ENCODE measurements at places on chromosomes 5 and 9.

DNA sequence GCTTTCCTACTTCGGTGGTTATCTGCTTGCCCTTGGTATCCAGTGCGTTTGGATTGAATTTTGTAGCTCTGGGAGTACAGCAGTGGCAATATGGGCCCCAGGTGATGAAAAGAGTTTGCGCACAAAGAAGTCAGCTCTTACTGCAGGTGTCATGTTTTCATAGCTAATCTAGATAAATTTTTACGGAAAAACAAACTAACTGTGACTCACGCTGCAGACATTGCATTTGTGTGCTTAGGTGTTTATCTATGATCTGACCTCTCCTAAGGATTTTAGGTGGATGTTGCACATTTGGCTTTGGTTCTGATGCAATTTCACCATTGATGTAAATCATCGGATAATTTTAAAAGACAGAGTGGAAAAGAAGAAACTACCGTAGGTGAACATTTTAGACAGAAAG is 92.1 kb downstream of the VCAN start:
- DNase-seq = no peak

DNA sequence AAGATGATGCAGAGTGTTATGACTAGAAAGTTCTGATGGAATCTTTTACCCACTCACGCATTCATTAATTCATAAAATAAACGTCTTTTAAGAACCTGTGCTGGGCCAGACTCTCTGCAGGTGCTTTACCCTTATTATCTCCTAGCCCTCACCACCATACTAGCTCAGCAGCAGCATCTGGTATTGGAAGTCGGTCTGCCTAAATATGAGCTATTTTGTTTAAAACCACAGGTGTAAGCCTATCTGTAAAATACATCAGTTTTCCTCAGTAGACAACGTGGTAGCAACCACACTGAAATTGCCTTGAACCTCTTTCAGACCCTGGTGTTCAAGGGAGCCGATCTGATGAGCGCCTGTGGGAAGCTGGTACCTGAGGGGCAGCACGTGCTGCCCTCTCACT is 69.4 kb downstream of the PPIC start:
- DNase-seq = no peak

DNA sequence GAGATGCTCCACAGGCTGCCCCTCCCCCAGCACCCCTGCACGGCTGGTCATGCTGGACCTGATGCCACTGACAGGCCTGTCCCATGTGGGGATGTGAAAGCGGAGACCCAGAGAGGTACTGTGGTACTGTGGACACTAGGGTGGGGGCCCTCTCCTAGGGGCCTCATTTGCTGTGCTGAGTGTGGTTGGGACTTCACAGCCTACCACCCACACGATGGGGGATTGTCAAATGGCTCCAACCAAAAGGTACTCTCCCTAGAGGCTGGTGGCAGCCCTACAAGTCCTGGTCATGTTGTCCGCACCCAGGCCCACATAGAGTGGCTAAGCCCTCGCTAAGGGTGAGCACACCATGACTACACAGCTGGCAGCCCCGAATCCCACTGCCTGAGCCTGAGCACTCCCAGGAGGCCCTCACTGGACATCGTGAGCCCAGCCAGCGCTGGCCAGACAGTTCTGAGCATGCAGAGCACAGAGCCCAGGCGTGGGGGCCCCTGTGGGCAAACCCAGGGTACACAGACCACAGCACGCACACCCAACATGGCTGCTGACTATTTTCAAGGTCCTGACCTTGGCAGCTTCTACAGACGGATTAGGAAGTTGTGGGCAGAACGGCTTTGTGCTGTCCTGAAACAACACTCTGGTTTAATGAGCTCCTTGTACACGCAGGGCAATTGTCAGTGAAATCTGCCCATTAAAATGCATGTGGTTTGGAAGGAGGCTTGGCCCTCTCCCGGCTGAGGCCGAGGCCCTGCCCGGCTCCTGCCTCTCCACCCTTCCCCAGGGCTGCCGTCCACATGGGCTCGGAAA is 214.1 kb downstream of the HSPA4 start:
- DNase-seq = no peak

- DNase-seq = no peak
Observed at GRCh38 chr9:137054932-137055384, 1.1 kb upstream of the ENTPD2 start.

DNA sequence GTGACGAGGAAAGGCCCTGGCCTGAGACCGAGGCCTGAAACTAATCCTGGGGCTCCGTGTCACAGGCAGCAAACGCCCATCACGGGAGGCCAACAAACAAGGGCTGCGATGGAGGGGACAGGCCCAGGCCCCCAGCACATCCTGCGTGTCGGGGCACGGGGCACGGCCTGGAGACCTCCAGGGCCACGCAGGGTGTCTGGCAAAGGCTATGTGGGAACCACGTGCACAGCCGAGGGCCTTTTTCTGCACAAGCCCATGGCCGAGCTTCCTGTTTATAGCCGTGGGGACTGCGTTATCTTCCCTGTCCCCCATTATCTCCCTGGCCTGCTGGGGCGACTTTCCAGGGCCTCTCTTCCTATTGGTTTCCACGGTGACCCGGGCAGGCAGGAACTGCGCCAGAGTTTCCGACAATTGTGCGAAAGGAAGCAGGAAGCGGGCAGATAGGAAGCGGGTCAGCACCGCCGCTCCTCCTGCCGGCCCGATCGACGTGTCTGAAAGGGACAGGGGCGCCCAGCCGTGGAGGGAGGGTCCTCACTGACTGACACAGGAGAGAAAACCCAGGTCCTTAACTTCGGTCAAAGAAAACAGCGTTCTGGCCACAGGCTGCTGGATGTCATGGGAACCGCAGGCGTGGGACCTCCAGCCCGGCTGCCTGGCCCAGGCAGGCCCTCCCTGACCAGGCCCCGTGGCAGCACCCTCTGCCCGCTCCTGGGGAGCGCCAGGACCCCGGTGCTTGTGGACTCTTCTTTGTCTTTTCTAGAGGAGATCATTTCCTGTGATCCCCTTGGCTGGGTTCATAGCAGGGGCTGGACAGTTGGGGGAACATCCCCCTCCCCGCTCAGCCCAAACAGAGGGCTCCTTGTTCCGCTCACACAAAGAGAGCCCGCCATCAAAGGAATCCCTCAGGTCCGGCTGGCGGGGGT is 29.1 kb upstream of the SEC16A start:
- DNase-seq = no peak
